ENCODE measurements at places on chromosomes 3 and 15.

- no peak for DNase-seq
Observed at GRCh38 chr3:14265246-14265962, 86.8 kb downstream of the LSM3 start.

DNA sequence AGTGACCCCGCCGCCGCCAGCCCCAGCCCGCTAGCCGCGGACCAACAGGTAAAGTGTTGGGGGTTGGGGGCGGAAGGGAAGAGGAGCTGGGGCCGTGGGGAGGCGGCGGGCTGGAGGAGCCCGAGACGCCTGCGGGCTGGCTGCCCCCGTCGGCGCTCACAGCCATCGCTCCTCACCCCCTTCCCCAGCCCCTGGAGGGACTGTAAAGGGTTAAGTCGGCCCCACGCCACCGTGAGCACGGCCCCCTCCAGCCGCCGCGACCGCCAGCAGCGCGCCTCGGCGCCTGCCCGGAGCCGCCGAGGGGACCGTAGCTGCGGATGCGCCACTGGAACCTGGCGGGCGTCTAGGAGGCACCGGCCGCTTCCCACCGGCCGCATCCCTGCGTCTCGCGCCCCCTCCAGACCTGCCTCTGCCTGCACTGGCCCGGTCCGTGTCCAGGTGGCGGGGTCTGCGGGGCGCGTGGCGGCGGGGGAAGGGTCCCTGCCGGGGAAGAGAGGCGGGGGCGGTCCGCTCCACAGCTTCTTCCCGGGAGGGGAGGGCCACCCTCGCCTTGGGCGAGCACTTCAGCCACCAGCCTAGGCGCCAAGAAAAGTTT, 522 bp downstream of the MED12L start:
- DNase-seq: peak; percentile 63

- DNase-seq: no peak
Observed at GRCh38 chr3:150805354-150805753, 42.4 kb upstream of the SIAH2 start.

DNA sequence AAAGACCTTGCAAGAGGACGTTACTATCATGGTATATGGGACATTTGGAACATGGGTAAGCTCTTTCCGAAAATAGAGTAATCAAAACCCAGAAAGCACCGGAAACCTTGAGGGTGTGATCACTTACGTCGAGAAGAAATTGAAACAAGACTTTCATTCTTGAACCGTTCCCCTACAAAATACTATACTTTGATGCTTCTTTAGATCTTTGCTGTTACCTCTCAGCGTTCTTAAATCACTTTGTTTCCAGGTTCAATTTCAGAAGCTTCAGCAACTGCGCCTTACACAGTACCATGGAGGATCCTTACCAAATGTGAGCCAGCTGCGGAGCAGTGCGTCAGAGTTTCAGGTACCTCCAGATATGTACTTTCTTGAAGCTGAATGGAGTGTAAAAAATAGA, 10.1 kb downstream of the CRTC3 start:
- no peak for DNase-seq

GRCh38 chr3:65042675-65043074, 354.9 kb upstream of the ADAMTS9 start:
- DNase-seq: no peak

GRCh38 chr3:113179235-113179824, 32.0 kb upstream of the BOC start:
- no peak for DNase-seq

GRCh38 chr3:94176988-94177745, 114.3 kb downstream of the NSUN3 start:
- DNase-seq: no peak

GRCh38 chr15:70466305-70466704, 297.1 kb downstream of the UACA start:
- peak; percentile 8 for DNase-seq

DNA sequence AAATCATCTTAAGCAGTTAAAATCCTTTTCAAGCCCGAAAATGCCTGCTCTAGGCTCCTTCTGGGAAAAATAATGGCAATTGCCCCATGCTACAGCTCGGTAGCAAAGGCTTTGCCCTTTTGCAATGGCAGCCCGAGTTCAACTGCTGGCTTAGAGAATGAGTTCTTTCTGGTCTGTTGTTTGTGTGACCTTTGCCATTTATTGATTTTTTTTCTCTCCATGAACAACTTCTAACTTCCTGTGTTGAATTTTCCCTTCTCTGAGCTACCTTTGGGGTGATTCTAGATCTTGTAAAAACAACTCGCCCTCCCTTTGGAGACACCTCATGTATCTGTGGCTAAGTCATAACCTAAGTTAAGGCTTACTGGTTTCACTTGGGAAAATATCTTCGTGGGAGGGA, 139.3 kb downstream of the PLCH1 start:
- DNase-seq: no peak

- peak; percentile 1 for DNase-seq
Observed at GRCh38 chr3:75192146-75192616, 471.9 kb upstream of the FRG2C start.

GRCh38 chr3:188686324-188686723, 485.4 kb upstream of the TPRG1 start:
- no peak for DNase-seq

GRCh38 chr15:73034221-73034620, 18.0 kb upstream of the NEO1 start:
- DNase-seq: no peak

DNA sequence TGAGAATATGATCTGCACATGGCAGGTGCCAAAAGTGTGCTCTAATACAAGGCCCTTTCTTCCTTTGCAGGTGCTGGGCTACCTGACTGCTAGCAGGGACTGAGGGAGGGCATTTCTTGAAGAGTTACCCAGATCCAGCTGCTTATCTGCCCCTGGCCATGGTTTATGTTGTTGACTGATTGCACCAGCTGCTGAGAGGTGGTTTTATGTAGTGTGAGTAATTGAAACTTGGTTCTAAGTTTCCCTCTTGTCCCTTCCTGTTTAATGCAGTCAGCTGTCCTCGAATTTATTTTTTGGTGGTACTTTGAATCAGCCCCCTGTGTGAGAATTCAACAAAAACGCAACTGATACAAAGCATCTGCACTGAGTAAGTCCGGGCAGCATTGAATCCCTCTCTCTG, 288.3 kb upstream of the C2CD4B start:
- DNase-seq: peak; percentile 2

- DNase-seq: peak; percentile 58
Observed at GRCh38 chr3:129439226-129439816, 427 bp downstream of the MBD4 start.

- no peak for DNase-seq
Observed at GRCh38 chr15:43465100-43465499, 27.9 kb downstream of the TP53BP1 start.

GRCh38 chr3:126573492-126574117, 14.9 kb upstream of the C3orf22 start:
- no peak for DNase-seq

DNA sequence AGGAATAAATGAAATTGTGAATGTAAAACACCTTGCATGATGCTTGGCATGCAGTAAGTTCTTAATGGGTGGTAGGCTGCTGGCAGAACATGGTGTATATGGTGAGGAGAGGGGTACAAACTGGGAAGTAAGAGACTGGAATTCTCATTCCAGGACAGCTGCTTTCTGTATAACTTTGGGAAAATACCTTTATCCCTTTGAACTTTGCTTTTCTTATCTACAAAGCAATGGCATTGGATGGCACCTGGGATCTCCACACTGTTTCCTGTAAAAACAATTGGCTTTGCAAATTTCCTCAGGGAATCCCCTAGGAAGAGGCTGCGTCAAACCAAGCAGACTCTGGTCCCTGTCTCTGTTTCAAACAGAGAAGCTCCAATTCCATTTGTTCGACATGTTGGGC, 100.7 kb upstream of the SLC4A7 start:
- DNase-seq: no peak

DNA sequence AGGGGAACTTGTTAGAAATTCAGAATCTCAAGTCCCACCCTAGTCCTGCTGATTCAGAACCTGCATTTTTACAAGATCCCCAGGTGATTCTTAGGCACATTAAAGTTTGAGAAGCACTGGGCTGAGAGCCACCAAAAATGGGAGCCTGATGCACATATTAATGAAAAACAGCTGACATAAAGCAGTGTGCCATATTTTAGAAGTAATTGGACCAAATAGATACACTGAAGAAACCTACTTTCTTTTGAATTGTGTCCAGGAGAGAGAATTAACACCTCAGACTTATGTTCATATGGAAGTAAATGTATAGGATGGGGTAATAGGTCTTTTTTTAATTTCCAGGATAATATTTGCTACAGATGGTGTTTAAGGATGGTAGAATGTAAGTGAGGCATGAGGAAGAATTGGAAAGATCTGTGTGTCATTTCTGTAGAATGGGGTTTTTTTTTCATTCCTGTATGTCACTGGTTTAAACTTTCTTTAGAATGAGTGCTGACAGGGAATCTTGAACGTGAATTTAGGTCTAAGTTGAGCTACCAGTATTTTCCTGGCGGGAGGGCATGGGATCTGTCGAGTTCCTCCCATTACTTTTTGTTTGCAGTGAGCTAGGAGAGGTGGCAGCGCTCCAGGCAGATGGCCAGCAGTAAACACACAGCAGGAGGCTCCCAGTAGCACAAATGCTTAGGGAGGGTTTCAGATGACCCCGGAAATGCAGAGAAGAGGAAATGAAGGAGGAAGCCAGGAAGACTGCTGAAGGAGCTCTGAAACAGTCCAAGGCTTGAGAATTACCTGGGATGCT, 185.6 kb downstream of the PLCL2 start:
- DNase-seq: peak; percentile 79

GRCh38 chr15:74870436-74871215, 2.5 kb downstream of the SCAMP2 start:
- DNase-seq: no peak

GRCh38 chr3:28940530-28940929, 340.3 kb upstream of the RBMS3 start:
- no peak for DNase-seq

GRCh38 chr15:92149465-92149864, 244.2 kb upstream of the ST8SIA2 start:
- DNase-seq: no peak

- DNase-seq: peak; percentile 67
Observed at GRCh38 chr15:35115155-35115725, 30.1 kb upstream of the NANOGP8 start.

DNA sequence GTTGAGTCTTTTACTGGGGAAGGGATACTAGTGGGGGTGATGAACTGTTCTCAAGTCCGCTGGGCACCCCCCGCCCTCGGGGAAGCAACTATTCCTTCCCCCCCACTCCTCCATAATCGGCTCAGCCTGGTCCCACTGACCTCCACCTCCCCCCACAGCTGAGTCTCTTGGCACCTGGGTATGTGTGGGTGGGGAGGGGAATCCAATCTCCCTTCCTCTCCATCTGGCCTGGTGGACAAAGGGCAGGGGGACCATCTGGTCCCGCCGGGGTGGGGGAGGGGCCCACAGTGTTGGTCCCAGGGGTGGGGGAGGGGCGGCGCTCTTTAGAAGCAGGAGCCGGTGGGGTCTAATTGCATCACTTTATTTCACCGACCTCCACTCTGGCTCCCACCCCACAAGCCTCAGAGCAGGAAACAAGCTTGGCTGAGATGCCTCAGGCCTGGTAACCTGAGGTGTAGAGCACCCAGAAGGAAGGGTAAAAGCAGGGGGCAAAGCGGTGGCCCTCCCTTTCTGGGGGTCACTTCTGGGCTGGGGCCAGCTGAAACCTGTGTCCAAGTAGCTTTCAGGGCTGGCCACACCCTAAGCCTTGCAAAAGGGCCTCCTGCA, 1.0 kb upstream of the PCBP4 start:
- DNase-seq: no peak

- DNase-seq: no peak
Observed at GRCh38 chr15:80436511-80437307, 32.5 kb downstream of the ARNT2 start.

DNA sequence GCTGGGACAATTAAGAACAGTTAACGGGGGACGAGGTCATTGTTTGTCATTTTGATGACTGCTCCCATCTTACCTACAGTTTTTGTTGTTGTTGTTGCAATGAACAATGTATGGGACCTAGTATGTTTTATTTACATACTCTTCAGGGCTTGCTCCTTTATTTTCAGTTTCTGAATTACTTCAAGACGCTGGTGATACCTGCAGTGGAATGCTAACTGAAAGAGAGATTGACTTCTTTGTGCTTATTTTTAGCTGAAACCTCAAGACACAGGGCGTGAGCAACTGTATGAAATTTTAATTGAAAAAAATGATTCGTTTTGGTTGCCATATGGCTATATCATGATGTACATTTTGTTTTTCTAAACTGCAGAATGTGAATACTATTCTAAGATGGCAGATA, 297.9 kb downstream of the EDEM1 start:
- DNase-seq: no peak

DNA sequence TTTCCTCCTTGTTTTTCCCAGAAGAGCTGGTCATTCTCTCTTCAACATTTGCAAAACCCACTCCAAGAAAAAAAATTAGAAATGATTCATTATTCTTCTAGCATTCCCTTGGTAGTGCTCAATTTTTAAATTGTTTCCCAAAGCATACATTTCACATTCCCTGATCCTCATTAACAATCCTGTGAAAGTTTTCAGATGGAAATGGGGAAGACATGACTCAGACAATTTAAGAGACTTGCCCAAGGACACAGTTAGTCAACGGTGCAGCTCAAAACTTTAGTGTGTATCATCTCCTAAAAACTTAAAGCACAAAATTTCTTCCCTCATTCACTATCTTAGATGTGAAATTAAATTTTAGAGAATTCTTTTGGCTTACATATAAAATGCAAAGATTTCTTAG, 17.1 kb upstream of the ABI3BP start:
- DNase-seq: no peak

- no peak for DNase-seq
Observed at GRCh38 chr3:180835501-180835900, 77.0 kb upstream of the FXR1 start.

- no peak for DNase-seq
Observed at GRCh38 chr3:190043741-190044140, 77.0 kb downstream of the P3H2 start.

DNA sequence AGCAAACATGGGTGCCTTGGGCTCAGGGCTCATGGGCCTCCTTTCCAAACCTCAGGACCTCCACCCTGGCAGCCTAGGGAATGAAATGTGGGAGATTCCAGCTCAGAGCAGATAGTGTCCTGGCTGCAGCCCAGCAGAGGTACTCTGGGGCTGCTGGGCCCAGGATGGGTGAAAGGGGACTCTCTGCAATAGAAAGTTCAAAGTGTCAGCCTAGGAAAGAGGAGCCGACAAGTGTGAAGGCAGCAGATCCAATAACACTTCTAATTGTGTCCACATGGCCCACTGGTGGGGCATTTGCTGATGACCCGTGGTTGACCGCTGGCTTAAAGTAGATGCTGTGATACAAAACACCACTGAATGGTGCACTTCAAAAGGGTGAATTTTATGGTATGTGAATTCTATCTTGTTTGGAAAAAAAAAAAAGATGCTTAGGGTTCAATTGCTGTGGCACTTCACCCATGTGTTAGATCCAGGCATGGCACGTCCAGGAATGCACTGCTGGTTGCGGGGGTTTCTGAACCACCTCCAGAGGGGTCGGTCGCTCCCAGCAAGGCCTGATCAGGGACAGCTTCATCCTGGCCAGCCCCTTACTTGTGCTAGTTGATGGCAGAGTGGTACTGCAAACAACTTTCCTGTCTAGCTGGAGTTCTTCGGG, 20.9 kb downstream of the AMOTL2 start:
- no peak for DNase-seq

DNA sequence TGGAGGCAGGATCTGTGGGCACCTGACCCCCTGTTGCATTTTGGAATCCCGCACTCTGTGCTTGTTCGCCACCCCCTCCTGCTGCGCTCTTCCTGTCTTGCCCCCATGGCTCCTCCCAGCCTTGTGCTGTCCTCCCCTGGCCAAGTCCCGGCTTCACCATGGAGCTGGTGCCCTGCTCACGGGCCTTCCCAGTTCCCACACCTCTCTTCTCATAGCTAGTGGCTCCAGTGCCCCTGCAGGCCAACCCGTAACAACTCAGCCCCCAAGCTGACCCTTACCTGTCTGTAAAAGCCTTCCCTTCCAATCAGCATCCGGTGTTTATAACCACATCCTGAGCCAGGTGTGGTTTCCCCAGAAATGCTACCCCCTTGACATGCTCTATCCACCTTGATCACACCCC, 407.7 kb upstream of the C2CD4B start:
- DNase-seq: no peak
